Cortex of kidney (tissue), 1 donor: ENCODE measurements at places on chromosomes 11 and 22.

GRCh38 chr11:72230764-72231365 lies 6.3 kb downstream of the INPPL1 start:
- DNase-seq = no peak

DNA sequence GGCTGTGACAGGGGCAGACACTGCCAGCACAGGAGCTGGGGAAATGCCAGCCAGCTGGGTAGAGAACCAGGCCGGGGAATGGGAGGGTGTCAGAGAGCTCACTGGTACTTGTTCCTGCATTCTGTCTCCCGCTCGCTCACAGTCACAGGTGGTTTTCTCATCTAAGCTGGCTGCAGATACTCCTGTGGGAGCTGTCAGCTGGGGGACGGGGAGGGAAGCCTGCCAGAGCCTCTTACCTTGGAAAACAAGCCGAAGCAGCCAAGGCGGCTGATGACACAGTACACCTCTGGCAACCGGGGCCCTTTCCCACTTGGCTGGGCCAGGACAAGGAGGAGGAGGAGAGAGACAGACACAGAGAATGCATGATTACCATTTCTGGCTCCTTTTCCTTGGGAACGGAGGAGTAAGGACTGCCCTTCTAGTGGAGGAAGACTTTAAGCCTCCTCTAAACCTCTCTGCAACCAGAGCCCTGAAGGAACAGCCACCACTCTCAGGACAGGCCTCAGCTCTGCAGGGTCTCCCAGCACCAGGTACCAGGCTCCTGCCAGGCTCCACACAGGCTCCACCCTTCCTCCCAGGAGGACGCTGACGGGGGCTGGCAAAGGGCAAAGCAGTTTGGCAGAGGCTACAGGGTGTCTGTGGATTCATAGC lies 25.1 kb downstream of the RPL27A start:
- DNase-seq = no peak

- no peak for DNase-seq
Observed at GRCh38 chr11:117017456-117017855, 80.8 kb downstream of the SIK3 start.

DNA sequence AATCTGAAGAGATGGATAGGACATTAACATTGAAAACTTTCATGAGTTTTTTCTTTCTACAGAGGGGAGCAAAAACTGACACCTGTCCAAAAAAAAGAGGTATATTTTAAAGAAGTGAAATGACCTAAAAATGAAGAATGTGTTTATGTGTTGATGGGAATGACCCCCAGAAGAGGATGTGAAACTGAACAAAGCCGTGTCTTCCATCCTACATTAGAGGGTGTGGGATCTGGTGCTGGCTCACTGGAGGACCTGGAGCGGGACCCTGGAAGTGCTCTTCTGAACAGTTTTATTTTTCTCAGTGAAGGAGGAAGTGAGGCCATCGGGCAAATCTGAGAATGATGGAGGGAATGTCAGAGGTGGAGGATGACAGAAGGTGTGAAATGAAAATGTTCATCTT lies 470.1 kb downstream of the NTM start:
- no peak for DNase-seq

DNA sequence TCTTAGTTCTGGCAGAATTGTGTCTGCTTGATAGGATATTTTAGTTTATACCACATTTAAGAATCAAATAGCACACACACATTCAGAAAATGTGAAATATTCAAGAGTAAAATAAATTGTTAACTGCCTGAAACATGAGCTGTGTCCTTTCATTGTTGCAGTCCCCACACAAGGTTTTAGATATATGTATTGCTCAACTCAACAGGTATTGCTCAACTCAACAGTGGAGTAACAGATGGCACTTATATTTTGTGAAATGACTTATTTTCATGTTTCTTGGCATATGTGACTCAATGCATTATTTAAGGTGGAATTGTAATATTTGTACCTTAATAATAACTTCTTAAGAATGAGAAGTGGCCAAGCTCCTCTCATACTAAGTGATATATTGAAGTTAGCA lies 760.3 kb downstream of the CNTN5 start:
- no peak for DNase-seq

DNA sequence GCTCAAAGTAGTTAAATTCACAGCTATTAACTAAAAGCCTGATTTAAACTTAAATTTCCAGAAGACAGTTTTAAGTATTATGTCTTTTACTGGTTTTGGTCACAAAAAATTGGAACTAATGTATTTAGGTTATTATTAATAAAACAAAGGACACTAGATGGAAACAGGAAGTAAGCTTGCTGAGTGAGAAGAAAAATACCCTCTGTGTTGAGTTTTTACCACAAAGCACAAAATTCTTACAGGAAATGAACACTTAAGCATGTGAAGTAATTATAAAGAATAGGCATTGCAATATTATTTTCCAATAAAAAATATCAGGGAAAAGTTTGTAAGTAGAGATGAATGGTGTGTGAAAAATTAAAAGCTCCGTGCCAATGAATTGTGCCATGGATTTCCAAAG lies 46.3 kb downstream of the PIK3C2A start:
- no peak for DNase-seq

- DNase-seq = no peak
Observed at GRCh38 chr22:29480512-29481264, 670 bp downstream of the NEFH start.

- no peak for DNase-seq
Observed at GRCh38 chr11:113705871-113706655, at the start of gene TMPRSS5. TMPRSS5 (minus strand) TSS chr11:113706308; CDS start chr11:113706224, 84 bp downstream.

DNA sequence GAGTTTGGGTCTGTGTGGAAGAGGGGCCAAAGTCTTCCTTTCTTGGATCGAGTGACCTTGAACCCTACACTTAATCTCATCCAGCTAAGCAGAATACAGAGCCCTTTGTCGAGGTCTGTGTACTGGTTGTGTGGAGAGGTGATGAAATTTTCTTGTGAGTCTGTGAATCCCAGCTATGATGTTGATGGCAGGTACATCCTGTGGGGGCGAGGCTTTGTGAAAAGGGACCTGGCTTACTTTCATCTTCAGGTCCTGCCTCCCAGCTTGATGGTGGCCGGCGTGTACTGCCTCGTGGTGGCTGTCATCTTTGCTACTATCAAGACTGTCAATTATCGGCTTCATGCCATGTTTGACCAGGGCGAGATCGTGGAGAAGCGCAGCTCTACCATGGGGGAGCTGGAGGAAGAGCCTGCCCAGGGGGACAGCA lies 1.0 kb downstream of the PCNX3 start:
- no peak for DNase-seq

GRCh38 chr11:46237248-46238077 lies 40.0 kb upstream of the CREB3L1 start:
- DNase-seq = no peak

- no peak for DNase-seq
Observed at GRCh38 chr11:64619811-64620380, 28.9 kb downstream of the SLC22A12 start.
